NCI-H2081 treated with DMSO at 0.1 percent for 48 hours (cell line): ENCODE measurements at places on chromosomes 2 and 18.

GRCh38 chr2:62410015-62410453 is 96.0 kb downstream of the TMEM17 start:
- no peak for DNase-seq

- no peak for DNase-seq
Measured at GRCh38 chr2:191499874-191500565, 177.9 kb upstream of the NABP1 start.

DNA sequence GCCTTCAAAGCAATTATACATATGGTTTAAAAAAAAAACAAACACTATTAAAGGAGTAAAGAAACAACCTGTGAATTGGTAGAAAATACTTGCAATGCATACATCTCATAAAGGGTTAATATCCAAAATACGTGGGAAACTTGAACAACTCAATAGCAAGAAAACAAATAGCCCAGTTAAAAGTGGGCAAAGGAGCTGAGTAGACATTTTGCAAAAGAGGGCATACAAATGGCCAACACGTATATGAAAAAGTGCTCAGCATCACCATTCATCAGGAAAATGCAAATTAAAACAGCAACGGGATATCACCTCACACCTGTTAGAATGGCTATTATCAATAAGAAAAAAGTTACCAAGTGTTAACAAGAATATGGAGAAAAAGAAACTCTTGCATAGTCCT is 298.3 kb upstream of the RBMS1 start:
- no peak for DNase-seq

DNA sequence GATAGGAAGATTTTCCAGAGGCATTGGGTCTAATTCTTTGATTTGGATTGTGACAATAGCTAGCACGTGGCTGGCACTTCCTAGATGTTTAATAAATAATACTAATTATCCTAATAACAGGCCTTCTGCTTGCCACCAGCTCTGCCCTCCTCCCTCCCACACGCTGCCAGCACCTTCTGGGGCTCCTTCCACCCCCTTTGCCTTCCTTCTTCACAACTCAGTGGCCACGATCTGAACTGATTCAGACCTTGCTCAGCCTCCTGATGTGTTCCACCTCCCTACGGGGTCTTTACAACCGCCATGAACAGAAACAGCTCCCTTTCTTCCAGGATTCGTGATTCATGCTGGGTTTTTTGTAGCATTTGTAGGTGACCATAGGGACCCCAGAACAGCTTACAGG is 310.3 kb upstream of the HS6ST1 start:
- DNase-seq, result no peak

DNA sequence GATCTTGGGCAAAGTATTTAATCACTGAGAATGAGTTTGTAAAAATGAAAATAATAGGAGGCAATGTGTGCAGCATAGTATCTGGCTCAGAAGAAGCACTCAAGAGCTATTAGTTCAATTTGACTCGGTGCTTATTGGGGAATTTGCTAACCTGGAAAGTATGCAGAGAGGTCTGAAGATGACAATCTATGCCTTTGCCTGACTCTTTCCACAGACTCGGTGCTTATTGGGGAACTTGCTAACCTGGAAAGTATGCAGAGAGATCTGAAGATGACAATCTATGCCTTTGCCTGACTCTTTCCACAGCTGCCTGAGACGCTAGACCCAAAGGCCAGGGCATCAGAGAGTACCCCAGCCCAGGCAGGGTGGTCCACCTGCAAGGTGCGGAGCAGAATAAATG is 12.2 kb upstream of the SH3BP4 start:
- no peak for DNase-seq

GRCh38 chr2:168350380-168350779 is 103.0 kb upstream of the STK39 start:
- no peak for DNase-seq

- DNase-seq, result no peak
Measured at GRCh38 chr18:48982266-48982665, 31.5 kb upstream of the SMAD7 start.

GRCh38 chr2:28449126-28449487 is 46.8 kb upstream of the PLB1 start:
- DNase-seq, result no peak

GRCh38 chr18:3867864-3868311 is 417.9 kb downstream of the TGIF1 start:
- DNase-seq, result no peak

GRCh38 chr18:13800505-13801259 is 23.3 kb upstream of the MC5R start:
- no peak for DNase-seq

- no peak for DNase-seq
Measured at GRCh38 chr2:50658883-50659282, 373.0 kb downstream of the NRXN1 start.

DNA sequence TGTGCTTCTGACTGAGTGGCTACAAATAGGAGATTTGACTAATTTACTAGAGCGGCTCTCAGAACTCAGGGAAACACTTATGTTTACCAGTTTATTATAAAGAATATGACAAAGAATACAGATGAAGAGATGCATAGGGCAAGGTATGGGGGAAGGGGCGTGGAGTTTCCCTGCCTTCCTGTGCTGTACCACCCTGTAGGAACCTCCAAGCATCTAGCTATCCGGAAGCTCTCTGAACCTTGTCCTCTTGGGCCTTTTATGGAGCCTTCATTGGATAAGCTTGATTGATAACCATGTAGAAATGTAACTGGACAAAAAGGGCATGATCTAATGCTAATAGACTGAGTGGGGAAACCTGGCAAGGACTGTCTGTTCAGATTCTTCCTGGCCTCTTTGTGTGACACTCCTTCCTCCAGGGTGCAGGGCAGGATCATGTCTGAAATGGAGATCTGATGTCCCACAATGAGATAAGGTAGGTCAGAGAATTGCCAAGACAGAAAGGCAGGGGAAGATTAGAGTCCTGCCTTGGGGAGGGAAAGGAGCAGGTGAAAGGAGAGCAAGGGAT is 101.8 kb upstream of the NPAS2 start:
- DNase-seq, result no peak
